ENCODE measurements at places on chromosomes 6 and 20. TPM values are rescaled to one million over a fixed set of nuclear protein-coding genes. Genes with fewer than 3 reads are reported as not detected.

- DNase-seq: no peak
These were observed 40.9 kb upstream of the FLRT3 start for GRCh38 chr20:14378326-14378725.

GRCh38 chr20:48791666-48792071 is 36.1 kb downstream of the PREX1 start:
- DNase-seq: no peak

- peak; percentile 4 for DNase-seq
These were observed 599.2 kb downstream of the COL12A1 start for GRCh38 chr6:74606582-74607071.

DNA sequence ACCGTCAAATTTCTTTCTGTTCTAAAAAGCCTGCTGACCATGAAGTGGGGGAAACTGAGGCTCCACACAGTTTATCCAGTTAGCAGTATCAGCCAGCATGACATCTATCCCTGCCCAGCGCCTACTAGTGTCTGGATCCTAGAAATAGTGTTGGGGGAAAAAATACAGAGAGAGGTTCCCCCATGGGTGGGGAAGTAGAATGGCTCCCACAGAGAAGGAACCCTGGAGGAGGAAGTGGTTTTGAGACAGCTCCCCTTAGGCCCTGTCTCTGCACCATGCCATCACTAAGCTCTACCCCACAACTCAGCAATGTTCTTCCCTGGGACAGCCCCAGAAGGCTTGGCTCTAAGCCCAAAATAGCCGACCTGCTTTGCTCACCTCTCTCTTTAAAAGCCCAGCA is 153.4 kb downstream of the MBOAT1 start:
- DNase-seq: no peak

GRCh38 chr20:63551068-63551467 is 2.9 kb upstream of the FNDC11 start:
- no peak for DNase-seq

- no peak for DNase-seq
These were observed 40.2 kb downstream of the PLAGL1 start for GRCh38 chr6:143967706-143968376.

- DNase-seq: no peak
These were observed 7.9 kb downstream of the TUBB start for GRCh38 chr6:30727920-30728553.

- no peak for DNase-seq
These were observed 10.2 kb downstream of the PLCB4 start for GRCh38 chr20:9078826-9079731.

DNA sequence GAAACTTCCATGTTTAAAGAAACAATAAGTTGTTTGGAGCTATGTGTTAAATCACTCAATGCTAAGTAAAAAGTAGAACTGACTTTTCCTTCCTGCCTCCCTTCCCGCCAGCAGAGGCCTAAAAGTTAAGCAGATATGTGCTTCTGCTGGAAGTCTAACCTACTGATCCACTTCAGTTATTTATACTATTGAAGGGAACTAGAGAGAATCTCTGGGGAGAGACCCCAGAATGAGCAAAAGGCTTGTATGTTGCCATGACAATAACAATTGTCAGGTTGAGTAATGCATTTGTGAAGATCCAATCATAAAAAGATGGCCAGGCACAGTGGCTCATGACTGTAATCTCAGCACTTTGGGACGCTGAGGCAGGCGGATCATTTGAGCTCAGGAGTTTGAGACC is 24.7 kb downstream of the MGME1 start:
- no peak for DNase-seq

GRCh38 chr20:61162451-61162850 is 89.6 kb upstream of the CDH4 start:
- no peak for DNase-seq

GRCh38 chr6:166825553-166826145 is 130.7 kb downstream of the RNASET2 start:
- no peak for DNase-seq

- peak; percentile 46 for DNase-seq
These were observed 105.3 kb upstream of the BMP5 start for GRCh38 chr6:55980627-55981211.

DNA sequence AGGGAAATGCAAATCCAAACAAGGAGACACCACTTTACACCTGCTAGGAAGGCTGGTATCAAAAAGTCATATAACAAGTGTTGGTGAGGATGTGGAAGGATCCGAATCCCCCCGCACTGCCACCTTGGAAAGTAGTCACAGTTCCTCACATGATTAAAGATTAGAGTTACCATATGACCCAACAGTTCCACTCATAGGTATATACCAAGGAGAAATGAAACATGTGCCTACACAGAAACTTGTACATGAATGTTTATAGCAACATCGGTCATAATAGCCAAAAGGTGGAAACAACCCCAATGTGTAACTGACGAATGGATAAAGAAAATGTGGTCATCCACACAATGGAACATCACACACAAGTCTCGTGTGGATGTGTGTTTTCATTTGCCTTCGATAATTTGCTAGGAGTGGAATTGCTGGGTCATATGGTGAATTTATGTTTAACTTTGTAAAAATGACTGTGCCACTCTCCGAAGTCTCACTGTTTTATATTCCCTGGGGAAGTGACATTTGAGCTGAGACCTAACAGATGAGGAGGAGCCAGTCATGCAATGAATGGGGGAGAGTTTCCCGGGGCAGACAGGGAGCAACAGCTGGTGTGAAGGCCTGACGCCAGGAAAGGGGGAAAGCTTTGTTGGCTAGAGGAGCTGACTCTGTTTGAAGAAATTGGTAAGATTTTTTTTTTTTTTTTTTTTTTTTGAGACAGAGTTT is 125.9 kb upstream of the MLN start:
- no peak for DNase-seq

DNA sequence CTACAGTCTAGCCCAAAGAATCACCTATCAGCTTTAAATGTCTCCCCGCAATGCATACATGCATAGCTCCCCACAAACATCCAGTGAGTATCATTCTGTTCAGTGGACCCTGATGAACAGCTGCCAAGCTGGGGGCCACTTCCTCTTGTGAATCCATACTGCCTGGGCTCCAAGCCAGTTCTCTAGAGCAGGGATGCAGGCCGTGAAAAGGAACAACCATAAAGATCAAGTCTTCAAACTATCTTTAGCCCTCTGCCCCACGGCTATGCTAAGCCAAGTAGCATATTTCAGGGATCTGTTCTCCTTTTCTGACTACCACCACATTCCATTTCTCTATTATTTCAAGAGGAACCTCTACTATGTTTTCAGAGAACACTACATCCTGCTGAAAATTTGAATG is 191.7 kb upstream of the BTBD3 start:
- no peak for DNase-seq

- no peak for DNase-seq
These were observed 142.2 kb downstream of the ARID1B start for GRCh38 chr6:156919370-156919769.

GRCh38 chr6:17881085-17881858 is 106.2 kb downstream of the KIF13A start:
- DNase-seq: no peak

- no peak for DNase-seq
These were observed 27.0 kb downstream of the MAP7 start for GRCh38 chr6:136523196-136523595.

GRCh38 chr6:144936764-144937163 is 651.6 kb downstream of the UTRN start:
- DNase-seq: no peak

DNA sequence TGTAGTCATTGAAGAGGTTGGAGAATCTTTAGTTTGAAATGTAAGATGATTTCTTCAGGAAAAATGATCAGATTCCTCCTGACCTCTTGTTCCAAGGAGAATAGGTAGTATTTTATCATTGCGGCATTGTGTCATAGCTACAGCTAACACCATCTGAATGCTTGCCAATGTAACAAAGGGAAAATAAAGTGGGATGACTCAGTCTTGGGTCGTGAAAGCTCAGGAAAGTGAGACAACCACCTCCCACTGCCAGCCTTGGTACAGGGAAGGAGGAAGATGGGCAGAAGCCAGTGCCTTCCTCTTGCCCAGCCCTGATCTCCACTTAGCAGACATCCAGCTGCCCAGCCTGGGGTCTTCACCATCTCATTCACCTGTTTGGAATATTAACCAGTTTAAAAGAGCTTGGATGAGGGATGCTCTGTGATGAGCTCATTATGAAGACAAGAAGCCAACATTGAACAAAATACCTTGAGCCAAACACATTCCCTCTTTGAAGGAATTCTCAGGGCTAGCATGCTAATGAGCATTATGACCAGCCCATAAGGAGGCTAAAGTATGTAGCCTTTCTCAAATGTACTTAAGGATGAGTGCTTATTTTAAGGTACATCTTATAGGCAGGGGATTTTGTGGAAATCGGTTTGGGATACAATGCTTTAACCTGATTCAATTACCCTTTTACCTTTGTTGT is 40.0 kb upstream of the APCDD1L start:
- no peak for DNase-seq

- no peak for DNase-seq
These were observed 13.7 kb upstream of the CSE1L start for GRCh38 chr20:49032455-49032854.

GRCh38 chr6:44127186-44128019 is at the start of the genes MRPL14 and TMEM63B:
TSS of gene MRPL14 (minus strand) at chr6:44127452. CDS start at chr6:44116611, 10,841 bp downstream.
TSS of gene TMEM63B (plus strand) at chr6:44127554. CDS start at chr6:44134585, 7,031 bp downstream.
- DNase-seq: peak; percentile 96

- no peak for DNase-seq
These were observed 138.5 kb upstream of the SOX4 start for GRCh38 chr6:21455071-21455470.

DNA sequence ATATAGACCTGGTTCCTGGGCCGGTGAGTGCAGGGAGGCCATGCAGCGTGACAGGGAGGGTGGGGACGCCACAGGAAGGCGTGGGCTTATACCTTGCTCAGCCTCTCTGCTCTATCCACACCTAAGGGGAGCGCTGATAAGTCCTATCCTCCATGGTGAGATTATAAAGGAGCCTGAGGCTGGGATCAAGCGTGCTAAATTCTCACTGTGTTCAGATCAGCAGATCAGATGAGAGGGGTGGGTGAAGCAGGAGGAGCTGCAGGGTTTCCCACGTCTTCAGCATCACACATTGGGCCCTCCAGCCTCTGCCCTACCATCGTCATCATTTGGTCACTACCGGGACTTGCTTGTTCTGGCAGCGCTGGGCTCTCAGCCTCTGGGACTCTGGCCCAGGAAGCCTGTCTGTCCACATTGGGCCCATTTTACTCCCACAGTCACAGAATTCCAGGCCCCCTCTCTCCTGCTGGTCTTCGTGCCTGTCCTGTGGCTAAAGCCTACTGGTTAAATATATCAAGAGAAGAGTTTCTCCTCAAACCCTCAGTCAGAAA is 29.1 kb upstream of the PDE10A start:
- no peak for DNase-seq

- no peak for DNase-seq
These were observed 317.7 kb upstream of the ADGRB3 start for GRCh38 chr6:68317366-68317765.

DNA sequence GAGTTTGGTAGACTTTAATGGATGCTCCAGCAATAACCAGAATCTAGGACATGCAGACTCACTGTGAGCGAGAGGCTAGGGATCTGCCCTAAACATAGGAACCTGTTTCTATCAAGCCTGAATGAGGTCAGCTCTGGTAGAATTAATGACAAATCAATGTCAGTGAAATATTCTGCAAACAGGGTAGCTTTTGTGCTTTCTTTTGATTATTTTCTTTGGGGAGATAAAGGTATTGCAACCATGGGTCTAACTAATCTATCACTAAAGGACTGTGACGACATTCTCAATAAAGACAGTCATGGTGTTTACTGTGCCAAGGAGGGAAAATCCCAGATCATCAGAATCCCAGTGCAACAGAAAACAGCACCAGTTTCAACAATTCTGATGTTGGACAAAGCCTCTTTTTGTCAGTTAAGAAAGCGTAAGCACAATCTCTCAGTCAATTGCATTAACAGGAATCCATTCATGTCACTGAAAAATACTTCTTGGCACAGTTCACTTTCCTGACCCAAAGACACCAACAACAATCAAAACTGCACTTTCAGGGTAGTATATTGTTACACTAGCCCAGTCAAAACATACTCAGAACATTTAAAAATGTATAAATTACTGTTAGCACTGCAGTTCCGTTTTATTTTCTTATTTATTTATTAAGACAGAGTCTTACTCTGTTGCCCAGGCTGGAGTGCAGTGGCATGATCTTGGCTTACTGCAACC is 36.8 kb upstream of the SMIM29 start:
- no peak for DNase-seq

- DNase-seq: peak; percentile 43
These were observed 40.0 kb upstream of the CLDN20 start for GRCh38 chr6:155223646-155224451.

- DNase-seq: peak; percentile 54
These were observed 28.4 kb upstream of the ARMH2 start for GRCh38 chr6:24827162-24827561.

DNA sequence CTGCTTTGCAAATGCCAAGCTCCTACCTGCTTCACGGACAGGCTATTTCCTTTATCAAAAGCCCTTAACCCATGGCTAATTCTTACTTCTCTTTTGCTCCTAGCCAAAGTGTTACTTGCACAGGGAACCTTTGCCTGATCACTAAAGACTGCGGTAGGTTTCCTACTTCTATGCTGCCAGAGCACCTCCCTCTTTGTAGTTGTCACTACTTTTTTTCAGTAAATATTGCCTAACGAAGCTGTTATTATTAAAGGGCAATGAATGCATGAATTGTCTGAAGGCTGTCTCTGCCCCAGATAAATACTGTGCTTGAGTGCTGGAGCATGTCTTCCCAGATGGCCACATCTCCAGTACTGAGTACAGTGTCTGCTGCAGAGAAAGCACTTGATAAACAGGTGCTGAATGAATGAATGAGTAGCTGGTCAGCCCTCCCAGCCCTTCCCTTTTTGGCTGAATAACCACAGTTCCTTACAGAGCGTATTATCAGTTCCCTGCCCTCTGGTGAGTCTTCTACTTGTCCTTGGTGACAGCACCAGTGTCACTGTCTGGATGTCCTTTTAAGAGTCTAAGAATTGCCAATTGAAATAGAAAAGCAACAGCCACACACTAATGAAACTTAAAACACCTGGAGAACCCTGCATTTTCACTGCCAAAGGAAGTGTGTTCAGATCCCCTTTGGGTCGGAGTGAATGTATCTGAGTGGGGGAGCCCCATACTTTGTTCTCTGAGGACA is 73.6 kb upstream of the TRAF3IP2 start:
- no peak for DNase-seq

NPBWR2 gene
- total RNA-seq: not detected

CRISP3 gene
- total RNA-seq: 7.0 TPM

LY6G6D gene
- total RNA-seq: not detected

SPEF1 gene
- 0.28 TPM for total RNA-seq

COL20A1 gene
- 0.44 TPM for total RNA-seq
